T-cell (primary cell): ENCODE measurements at places on chromosomes 6 and 20. TPM values are rescaled to one million over a fixed set of nuclear protein-coding genes. Genes with fewer than 3 reads are reported as not detected.
A peak's percentile ranks its signal among the peaks of the same experiment; 100 is the strongest.

DNA sequence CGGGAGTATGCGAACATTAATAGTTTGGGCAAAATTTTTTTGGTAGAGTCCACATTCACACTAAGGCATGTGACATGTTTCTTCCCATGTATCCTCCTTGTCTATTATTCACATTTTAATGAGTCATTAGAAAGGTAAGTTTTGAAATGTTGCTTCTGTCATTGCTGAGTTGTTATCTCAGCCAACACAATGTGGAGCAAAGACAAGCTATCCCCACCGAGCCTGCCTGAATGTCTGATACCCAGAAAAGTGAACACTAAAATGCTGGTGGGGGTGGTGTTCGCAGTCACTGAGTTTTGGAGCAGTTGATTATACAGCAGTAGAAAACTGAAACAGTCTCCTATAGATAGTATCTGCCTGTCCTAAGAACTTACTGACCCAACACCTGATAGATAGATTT lies 68.3 kb upstream of the ASF1A start:
- no peak for DNase-seq
- H3K4me1 ChIP-seq, result no peaks in the 10 kb centered on the region
- no peaks in the 10 kb centered on the region for H3K27me3 ChIP-seq
- H3K27ac ChIP-seq, result no peak overlapping the region

GRCh38 chr20:29409833-29410805 lies 1847.3 kb upstream of the DEFB115 start:
- no peaks in the 10 kb centered on the region for H3K4me1 ChIP-seq
- no peak overlapping the region for H3K4me3 ChIP-seq
- DNase-seq, result no peak
- H3K36me3 ChIP-seq, result no peaks in the 10 kb centered on the region
- H3K27ac ChIP-seq, result no peak overlapping the region
- no peaks in the 10 kb centered on the region for H3K27me3 ChIP-seq

DNA sequence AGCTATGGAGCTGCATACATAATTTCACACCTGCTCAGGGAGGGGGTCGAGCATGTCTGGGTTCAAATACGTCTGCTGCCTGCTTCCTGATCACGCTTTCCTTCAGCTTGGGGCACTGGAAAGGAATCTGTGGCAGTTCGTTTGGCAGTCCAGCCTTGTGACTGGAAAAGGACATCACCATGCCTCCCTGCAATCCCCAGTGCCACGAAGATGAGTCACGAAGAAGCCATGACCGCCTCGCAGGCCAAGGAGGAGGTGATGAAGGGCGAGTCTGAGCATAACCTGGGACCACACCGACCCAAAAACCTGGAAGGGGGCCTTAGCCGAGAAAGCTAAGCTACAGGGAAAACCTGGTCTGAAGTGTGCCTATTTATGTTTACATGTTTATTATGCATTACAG lies 13.1 kb downstream of the JAG1 start:
- no peaks in the 10 kb centered on the region for H3K4me1 ChIP-seq
- H3K4me3 ChIP-seq, result no peak overlapping the region
- H3K27ac ChIP-seq, result no peak overlapping the region
- H3K36me3 ChIP-seq, result no peaks in the 10 kb centered on the region
- H3K27me3 ChIP-seq, result no peaks in the 10 kb centered on the region

DNA sequence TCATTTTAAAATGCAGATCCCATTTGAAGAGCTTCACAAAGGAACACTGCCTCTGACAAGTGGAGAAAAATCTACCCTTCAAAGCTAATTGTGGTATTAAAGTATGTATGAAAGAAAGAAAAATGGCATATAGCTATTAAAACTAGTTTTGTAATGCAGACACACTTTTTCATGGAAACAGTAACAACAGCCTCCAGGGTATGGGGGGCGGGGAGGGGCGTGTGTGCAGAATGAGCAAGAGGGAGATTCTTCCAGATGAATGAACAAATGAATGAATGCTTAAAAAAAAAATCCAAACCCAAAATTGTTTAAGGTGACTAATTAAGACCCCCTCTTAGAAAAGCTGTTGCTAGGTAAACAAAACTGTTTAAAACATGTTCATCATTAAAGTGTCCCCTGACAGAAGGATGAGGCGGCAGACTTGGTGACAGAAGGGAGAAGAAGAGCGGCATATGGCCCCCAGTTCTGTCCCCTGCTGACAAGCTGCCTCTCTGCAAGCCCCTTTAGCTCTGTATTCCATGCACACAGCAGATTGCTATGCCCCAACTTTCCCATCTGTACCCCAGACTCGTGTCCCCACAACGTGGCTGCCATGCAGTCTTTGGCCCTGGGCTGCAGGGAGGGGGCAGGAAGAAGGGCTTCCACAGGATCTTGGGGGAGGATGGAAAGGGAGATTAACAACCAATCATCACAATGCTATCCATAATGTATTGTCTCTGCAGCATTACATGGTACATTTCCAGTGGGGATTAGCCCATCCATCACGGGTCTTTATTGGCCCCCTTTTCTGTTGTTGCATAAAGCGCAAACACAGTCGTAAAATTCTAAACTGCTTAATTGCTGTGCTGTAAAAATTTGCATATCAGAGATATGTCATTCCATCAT lies 108.4 kb upstream of the OLIG3 start:
- DNase-seq, result no peak
- no peaks in the 10 kb centered on the region for H3K4me1 ChIP-seq
- no peaks in the 10 kb centered on the region for H3K36me3 ChIP-seq
- peaks cover 19% of the 10 kb centered on the region for H3K27me3 ChIP-seq
- H3K27ac ChIP-seq, result no peak overlapping the region

- no peak for DNase-seq
- H3K27ac ChIP-seq, result no peak overlapping the region
- no peak overlapping the region for H3K4me3 ChIP-seq
- H3K4me1 ChIP-seq, result peaks cover 30% of the 10 kb centered on the region
- H3K36me3 ChIP-seq, result no peaks in the 10 kb centered on the region
- peaks cover 59% of the 10 kb centered on the region for H3K27me3 ChIP-seq
Measured at GRCh38 chr6:133891927-133892812, 3.3 kb downstream of the TCF21 start.

DNA sequence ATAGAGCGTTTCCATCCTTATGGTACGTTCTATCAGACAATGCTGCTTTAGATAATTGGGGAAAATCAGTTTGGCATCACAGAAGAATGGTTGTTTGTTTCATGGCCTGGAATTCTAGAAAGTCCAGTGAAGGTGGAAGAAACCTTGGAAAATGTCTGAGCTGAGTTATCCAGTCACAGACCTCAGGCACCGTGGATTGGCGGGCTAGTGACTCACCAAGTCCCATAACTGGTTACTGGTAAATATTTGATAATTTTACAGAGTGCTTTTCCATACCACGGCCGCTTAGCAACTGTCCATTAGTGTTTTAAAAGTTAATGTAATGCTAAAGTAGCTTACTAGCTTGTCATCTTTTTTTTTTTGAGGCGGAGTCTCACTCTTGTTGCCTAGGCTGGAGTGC lies 99.4 kb downstream of the SLC35B3 start:
- no peak overlapping the region for H3K4me3 ChIP-seq
- H3K4me1 ChIP-seq, result no peaks in the 10 kb centered on the region
- H3K36me3 ChIP-seq, result no peaks in the 10 kb centered on the region
- no peak for DNase-seq
- no peaks in the 10 kb centered on the region for H3K27me3 ChIP-seq

The LAMP5 gene
- total RNA-seq, result not detected

DNA sequence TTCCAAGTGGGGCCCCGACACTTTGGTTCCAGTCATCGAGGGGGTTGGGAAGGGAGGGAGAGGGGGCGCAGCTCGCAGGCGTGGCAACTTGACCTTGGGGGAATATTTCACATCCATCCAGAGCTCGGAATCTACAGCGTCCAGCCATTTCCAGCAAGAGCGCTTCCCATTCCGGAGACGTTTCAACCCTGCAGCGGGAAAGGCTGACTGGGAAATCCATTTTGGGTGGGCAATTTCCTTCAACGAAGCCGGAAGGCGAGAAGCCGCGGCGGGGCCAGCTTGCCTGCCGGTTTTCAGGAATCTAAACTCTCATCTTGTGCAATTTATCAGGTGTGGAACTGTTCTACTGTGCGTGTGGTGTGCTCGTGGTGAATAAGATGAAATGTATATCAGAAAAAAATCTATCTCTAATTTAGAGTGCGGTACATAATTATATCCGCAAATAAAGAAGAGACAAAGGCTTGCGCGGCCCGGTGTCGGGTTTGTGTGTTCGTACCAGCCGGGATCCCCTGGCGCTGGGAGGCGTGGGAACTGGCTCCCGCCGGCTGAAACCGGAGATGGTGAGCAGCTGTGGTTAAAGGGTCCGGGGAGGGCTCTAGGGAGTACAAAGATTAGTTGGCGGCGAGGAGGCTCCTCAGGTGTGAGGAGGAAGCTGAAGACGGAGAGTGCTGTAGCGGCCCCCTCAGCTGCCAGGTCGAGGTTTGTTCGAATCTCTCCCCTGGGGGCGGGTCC lies 4.8 kb downstream of the SLC32A1 start:
- DNase-seq, result no peak
- peak overlapping the region; percentile 25 for H3K4me3 ChIP-seq
- peaks cover 27% of the 10 kb centered on the region for H3K27me3 ChIP-seq
- no peak overlapping the region for H3K27ac ChIP-seq
- H3K36me3 ChIP-seq, result no peaks in the 10 kb centered on the region

The RBM24 gene
- total RNA-seq, result 0.19 TPM

The BFSP1 gene
- total RNA-seq, result 0.49 TPM

GRCh38 chr6:83970582-83970981 lies 63.0 kb upstream of the MRAP2 start:
- H3K4me3 ChIP-seq, result no peak overlapping the region
- no peak for DNase-seq
- H3K27me3 ChIP-seq, result no peaks in the 10 kb centered on the region
- no peaks in the 10 kb centered on the region for H3K36me3 ChIP-seq

GRCh38 chr6:24140591-24140990 lies 14.6 kb downstream of the NRSN1 start:
- no peak overlapping the region for H3K4me3 ChIP-seq
- DNase-seq, result no peak
- H3K36me3 ChIP-seq, result no peaks in the 10 kb centered on the region
- H3K27me3 ChIP-seq, result no peaks in the 10 kb centered on the region
- no peaks in the 10 kb centered on the region for H3K4me1 ChIP-seq

The POFUT1 gene
- 20.6 TPM for total RNA-seq

DNA sequence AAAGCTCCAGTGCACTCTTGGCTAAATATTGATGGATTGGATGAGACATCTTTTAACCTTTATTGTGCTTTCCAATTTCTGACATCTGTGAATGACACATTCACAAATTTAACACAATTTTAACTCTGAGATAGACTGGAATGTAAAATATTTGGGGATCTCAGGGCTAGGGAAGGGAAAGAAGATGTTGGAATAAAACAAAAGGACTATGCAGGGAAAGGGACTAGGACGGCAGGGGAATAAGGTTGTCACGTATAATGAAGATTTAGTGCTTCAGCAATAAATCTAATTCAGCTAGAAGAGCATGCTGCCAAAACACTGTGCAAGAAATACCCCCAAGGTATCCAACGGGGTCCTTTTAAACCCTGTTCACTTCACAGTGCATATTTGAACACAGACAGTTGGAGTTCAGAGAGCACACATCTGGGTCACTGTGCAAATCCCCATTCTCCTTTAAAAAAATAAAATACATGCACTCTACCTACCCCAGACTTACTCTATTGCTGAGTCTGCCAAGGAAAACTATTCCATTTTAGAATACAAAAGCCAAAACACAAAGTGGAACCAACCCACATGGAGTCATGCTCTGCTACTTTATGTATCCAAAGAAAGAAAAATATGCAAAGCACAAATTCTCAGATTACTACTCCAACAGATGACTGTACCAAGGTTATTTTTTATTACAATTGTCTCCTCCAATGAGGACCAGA lies 151.0 kb upstream of the RSPO3 start:
- no peak overlapping the region for H3K4me3 ChIP-seq
- no peaks in the 10 kb centered on the region for H3K36me3 ChIP-seq
- DNase-seq, result no peak

GRCh38 chr6:33856031-33856590 lies 52.3 kb upstream of the MLN start:
- peak overlapping the region; percentile 25 for H3K4me3 ChIP-seq
- H3K36me3 ChIP-seq, result no peaks in the 10 kb centered on the region
- no peak for DNase-seq
- H3K4me1 ChIP-seq, result peaks cover 22% of the 10 kb centered on the region
- H3K27me3 ChIP-seq, result peaks cover 87% of the 10 kb centered on the region

The COL21A1 gene
- not detected for total RNA-seq

DNA sequence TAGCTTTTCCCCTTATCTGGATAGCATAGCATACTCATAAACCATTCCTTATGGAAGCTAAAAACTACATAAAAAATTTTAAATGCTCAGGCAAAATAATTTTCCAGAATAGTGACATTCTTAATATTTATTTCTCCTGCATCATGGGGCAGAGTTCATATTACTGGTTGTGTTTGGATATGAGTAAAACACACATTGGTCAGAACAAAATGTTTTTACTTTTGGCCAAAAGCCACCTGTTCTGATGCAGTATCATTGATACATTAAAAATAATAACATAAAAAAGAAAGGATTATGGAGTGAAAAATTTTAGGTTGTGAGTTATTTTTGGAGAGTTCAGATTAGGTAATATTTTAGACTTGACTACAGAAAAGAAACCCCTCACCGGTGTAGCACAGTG lies 33.6 kb downstream of the TRAM2 start:
- no peak overlapping the region for H3K4me3 ChIP-seq
- DNase-seq, result no peak
- H3K27ac ChIP-seq, result no peak overlapping the region
- no peaks in the 10 kb centered on the region for H3K27me3 ChIP-seq
- peaks cover 3% of the 10 kb centered on the region for H3K4me1 ChIP-seq

The RIMS4 gene
- 0.06 TPM for total RNA-seq

The HLA-DQA1 gene
- total RNA-seq, result 10.8 TPM

GRCh38 chr6:11983306-11983705 lies 28.8 kb upstream of the HIVEP1 start:
- no peaks in the 10 kb centered on the region for H3K4me1 ChIP-seq
- H3K4me3 ChIP-seq, result no peak overlapping the region
- H3K27me3 ChIP-seq, result no peaks in the 10 kb centered on the region
- no peaks in the 10 kb centered on the region for H3K36me3 ChIP-seq

The CAGE1 gene
- total RNA-seq, result 0.44 TPM

DNA sequence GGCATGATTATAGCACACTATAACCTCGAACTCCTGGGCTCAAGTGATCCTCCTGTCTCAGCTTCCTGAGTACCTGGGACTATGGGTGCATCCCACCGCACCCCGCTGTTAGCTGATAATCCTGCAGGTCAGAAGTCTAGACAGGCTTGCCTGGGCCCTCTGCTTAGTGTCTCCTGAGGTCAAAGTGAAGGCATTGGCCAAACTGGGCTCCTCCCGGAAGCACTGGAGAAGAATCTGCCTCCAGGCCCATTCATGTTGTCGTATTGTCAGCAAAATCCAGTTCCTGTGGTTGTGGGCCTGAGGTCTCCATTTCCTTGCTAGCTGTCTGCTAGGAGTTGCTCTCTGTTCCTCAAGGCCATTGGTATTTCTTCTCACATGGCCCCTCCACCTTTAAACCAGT lies 6.3 kb upstream of the MROH8 start:
- no peaks in the 10 kb centered on the region for H3K27me3 ChIP-seq
- peaks cover 56% of the 10 kb centered on the region for H3K36me3 ChIP-seq
- DNase-seq, result no peak
- no peak overlapping the region for H3K4me3 ChIP-seq

The SIRPB2 gene
- total RNA-seq, result not detected
